Iris pigment epithelial cell (primary cell): ENCODE measurements at places on chromosomes 16 and 17.

DNA sequence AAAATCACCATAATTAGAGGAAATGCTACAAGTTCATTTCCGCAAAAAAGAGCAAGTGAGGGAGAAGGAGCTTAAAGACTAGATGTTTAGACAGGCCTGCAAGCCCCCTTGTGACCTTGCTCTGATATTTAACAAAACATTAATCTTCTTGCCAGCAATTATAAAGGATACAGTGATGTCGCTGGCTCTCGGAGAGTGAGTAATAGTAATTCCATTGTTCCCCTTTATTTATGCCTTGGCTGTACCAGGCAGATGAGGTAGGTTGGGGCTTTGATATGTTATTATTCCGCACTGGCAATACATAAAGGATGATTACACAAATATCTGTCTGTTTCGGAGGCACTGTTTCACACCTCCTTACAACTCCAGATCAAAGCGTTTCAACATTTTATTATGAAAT is 204.8 kb upstream of the SALL1 start:
- no peak for DNase-seq

GRCh38 chr16:3193221-3194212 is 5.5 kb downstream of the OR1F1 start:
- DNase-seq = no peak

GRCh38 chr16:49469930-49470451 is 96.4 kb downstream of the C16orf78 start:
- DNase-seq = no peak

DNA sequence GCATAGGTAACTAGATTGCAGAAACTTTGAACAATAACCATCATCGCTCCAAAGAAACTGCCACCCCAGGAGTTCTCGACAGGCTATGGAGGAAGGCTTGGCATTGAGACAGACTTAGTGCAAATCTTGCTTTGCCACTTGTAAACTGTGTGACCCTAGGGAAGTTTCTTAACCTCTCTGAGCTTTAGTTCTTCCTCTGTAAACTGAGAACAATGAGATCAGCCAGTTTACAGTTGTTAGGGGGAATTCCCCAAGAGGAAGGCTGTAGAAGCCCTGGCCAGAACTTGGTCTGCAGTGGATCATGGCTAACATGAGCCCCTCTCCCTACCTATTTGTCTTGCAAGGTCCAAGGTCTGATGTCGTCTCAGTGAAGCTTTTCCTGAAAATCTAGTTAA is 78.9 kb downstream of the NT5M start:
- no peak for DNase-seq

DNA sequence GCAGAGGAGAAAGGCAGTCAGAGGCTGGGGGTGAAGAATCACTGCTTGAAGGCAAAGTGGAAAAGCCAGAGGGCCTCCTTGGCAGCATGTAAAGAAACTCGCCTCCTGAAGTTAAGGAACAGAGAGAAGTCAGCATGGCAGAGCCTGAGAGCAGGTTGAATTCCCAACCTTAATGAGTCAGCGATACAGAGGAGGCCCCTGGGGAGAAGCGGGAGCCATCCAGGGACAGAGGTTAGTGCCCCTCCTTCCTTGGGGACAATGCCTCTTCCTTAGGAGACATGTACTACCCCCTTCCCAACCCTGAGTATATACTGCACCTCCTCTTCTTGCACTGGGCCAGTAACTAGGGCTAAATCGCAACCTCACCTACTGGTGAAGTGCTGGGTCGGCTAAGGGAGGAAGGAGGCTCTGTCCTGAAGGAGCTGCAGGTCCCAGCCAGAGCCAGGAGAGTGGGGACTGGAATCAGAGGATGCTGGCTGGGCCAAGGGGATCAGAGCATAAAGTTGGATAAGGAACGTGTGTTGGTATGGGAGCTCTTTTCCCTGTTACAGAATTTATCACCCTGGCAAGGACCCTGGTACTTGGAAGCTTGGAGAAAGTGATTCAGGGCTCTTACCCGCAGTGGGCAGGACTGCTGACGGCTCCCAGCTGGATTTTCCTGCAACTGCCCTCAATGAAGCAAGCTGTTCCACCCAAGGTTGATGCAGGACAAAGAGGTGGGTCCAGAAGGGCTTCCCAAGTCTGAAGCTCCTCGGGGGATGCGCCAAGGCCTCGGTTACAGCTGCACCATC is 5.4 kb upstream of the AANAT start:
- no peak for DNase-seq

DNA sequence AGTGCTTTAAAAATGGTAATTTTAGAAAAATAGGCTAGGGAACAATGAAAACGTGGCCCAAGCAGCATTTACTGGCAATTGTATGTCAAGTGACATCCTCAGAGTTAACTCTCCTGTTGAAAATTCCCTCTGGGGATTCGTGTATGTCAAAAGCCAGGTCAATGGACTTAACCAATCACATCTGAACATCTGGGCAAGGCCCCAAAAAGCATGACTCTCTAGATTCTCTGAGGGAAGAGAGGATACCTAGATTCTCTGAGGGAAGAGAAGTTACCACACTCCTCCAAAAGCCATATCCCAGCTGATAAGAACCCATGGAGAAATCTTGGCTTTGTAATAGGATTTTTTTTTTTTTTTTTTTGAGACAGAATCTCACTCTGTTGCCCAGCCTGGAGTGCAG is 23.5 kb downstream of the NFE2L1 start:
- peak; percentile 26 for DNase-seq

- no peak for DNase-seq
Measured at GRCh38 chr16:49644145-49644463, 211.8 kb downstream of the ZNF423 start.
